ENCODE measurements at places on chromosomes 13 and 19. TPM values are rescaled to one million over a fixed set of nuclear protein-coding genes. Genes with fewer than 3 reads are reported as not detected.

DNA sequence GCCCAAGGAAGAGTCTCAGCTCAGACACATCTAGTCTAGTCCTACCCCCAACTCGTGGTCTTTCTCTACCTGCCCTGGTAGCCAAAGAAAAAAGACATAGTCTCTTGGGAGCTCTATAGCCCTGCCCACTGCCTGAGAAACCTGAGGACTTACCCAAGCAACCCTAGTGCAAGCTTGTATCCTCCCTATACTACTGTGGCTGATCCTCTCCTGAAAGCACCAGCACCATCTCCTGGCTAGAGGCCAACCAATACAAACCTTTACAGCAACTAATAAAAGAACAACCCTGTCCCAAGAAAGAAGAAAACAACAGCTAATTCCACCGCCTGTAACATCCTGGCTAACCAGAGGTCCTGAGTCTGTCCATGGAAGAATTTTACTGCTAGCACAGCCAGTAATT lies 532.4 kb downstream of the SLITRK6 start:
- DNase-seq = no peak

DNA sequence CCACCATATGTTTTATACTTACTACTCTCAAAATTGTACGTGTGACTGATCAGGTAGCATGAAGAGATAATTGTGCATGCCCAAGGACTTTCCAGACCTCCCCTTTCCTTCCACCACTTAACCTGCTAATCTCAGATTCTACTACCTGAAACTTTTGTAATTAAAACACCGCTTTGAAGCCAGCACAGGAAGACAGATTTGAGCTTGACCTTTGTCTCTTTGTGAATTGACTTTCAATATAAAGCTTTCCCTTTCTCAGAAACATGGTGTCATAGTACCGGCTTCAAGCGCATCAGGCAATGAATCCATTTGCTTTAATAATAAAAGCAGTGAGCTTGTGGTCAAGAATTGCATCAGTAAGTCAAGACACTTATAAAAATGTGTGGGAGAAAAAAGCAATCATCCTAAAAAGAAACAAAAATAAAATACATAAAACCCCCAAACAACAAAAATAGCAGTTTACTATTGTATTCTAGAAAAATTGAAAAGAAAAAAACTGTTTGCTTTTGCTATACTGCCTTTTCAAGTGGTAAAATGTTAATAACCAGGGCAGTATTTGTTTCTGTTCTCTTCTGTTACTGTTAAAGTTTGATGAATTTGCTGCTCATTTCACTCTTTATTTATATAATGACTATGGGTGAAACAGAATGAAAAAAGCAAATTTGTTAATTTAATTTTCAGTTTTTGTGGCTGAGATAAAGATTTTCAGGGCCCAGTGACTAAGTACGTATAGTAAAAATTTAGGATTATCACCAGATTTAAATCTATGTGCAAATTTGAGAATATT lies 2075.3 kb downstream of the PCDH9 start:
- no peak for DNase-seq

DNA sequence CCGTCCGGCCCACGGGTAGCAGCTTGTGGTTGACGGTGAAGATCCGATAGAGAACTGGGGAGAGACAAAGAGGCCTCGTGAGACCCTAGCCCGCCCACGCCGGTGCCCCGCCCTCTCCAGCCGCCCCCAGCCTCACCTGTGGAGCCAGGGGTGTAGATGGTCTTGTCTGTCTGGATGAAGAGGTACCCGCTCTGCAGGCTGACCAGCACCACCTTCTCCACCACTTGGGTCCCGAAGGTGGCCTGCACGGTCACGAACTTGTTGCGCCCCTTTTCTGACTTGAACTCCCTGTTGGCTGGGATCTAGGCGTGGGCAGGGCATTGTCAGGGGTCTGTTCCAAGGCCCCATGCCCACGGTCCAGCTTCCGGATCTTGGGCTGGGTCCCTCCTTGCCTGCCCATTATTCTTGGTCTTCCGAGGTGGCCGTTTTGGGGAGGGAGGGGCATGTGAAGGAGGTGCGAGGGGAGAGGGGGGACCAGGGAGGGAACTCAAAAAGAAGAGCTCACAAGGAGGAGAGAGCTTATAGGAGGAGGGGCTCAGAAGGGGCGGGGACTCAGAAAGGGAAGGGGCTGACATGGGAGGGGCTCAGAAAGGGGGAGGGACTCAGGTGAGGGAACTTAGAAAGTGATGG lies 2.2 kb downstream of the C3 start:
- no peak for DNase-seq

DNA sequence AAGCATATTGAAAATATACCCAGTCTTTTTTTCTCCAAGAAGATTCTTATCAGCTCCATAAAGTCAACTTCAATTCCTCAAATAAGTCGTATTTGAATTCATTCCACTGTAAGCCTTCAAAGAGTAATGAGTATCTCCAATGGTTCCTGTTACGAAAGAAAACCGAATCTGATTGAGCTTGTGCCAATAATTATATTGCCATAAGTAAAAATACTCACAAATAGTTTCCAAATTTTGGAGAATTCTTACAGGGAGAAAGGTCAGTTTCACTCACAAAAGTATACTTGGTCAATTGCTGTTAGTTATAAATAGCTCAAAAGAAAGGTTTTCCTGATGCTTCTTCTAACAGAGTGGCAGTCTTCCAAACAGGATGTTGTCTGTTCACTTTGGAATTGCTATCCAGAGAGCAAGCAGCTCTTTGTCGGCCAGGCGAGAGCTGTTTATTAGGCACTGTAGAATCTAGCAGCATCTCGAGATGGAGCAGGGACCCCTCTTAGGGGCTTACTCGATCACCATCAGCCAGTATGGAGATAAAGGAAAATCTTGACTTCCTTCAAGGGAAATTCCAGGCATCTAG lies 13.5 kb downstream of the ERICH4 start:
- no peak for DNase-seq

DNA sequence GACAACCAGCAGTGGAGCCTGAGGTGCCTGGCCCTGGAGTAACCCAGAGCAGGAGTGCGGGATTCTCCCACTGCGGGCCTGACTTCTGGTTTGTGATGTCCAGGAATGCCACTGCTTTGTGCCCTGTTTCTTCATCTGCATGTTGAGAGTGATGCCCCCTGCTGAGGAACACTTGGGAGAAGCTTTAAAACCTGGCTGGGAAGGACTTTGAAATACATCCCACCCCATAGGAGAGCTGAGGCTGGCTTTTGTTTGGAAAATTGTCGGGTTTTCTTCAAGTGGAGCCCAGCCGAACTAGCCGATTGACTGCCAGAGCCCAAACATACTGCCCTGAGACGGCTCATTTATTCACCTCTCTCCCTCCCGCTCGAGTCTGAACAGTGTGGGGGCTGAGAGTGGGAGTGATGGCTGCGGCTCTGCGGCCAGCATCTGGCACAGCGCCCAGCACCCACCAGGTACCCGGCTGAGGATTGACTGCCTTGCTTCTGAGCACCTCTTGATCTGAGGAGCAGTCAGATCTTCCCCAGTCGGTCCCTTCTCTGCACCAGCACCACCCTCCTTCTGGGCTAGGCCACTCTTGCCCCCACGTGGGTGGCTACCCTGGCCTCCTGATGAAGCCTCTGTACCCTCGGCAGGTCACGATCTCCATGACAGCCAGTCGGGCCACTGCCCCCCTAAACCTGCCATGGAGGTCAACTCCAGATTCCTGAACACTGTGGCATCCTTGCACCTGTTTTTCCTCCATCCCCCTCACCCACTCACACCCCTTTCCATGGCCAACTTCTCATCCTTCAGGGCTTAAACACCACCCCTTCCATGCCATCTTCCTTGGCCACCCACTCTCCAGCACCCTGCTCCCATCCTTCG lies 148.9 kb downstream of the SIPA1L3 start:
- DNase-seq = no peak

SLC5A5 gene
- total RNA-seq = not detected

KLK2 gene
- total RNA-seq = not detected
